Activated T-helper 9 cell treated with anti-CD3 and anti-CD28 coated beads, Interleukin-2, amount 50 U/mL, for 16 hours (primary cell): ENCODE measurements at places on chromosomes 6 and 20.

DNA sequence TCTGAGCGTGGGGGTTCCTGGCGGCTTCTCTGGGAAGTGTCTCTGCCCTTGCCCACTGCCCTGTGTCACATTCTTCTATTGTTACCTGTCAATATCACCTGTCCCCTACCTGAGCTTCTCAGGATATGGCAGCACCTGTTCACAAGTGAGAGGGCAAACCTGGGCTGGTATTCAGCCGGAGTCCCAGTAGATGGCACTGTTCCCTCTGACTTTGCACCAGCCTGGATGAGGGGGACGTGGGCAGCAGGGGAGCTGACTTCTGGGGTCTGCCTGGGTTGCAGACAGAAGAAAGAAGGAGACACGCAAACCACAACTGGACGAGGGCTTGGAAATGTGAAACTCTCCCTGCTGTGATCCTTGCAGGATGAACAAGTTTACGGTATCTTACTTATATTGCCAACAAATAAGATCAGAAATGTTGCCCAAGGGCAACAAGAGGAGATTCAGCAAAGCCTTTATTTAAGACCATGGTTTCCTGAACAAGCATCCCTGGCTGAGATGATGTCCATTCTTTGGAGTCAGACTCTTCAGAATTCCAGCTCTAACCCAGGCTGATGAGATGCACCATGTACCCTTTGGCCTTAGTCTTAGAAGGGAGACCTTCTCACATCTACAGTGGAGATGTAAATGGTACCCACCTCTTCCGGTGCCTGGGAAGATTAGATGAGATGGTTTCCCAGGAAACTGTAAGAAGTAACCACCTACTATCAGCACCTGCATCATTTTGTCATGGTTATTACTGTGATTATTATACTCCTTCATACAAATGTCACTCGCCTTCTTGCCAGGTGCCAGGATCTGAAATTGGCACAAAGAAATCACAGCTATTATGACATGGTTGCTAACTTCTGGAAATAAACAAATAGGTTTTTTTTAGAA lies 400.0 kb upstream of the CDH4 start:
- DNase-seq, result no peak

DNA sequence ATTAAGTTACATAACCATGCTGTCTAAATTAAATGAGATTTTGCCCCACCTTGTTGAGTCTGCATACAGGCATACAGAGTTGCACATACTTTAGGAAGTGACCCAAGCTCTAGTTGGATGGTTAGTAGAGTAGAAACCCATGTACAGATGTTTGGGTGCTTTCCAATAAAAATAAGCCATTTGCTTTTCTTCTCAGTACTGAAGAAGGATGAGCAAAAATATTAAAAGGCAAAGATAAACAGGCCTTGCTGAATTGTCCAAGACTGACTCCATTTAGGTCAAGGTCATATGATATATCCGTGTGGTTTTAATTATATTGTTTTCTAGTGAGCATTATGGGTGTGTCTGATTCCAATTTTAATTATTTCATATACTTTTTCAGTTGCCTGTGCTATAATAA lies 589.4 kb downstream of the RFPL4B start:
- no peak for DNase-seq

- DNase-seq, result no peak
These were observed 443.5 kb downstream of the PREX1 start for GRCh38 chr20:48384147-48384818.

GRCh38 chr6:21946298-21946783 lies 350.5 kb downstream of the PRL start:
- DNase-seq, result no peak

DNA sequence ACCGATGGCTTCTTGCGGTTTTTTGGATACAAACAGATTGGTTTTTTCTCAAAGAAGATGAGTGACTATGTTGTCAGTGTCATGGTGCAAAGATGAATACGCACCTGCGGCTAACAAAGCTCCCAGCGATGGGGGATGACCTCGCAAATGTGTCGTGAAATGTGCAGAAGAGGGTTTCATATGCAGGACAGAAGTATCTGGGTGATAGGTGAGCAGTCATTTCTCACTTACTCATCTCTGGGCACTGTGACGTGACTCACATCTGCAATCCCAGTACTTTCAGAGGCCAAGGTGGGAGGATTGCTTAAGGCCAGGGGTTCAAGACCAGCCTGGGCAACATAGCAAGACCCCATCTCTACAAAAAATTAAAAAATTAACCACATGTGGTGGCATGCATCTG lies 216.3 kb downstream of the ERMARD start:
- DNase-seq, result no peak

DNA sequence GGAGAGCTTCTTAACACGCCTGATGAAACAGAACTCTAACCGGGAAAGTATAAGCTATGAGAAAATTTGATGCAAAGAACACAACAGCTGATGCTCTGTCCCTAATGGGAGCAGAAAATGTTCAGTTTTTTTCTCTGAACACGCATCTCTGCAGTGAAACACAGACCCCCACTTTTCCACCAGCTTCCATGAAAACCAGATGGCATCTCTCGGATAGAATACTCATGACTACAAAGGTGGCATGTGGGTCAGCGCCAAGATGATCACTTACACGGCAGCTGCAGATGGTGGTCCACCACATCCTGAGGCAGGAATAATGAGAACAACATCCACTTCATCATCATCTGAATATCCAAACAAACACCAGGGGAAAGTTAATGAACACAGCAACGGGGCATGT lies 85.2 kb upstream of the CNR1 start:
- no peak for DNase-seq

DNA sequence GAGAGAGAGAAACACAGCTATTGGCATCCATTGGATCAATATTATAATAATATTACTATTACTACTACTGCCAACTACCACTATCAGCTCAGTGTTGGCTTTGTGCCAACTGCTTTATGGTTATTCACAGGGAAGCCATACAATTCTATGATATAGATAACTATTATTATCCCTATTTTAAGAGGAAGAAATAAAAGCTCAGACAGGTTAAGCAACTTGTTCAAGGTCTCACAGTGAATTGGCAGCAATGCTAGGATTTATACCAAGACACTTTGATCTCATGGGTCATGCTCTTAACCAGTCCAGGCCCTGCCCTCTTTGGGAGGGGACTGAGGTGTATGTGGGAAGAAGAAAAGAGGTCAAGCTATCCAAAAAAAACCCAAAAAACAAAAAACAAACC lies 82.0 kb upstream of the TRAF3IP2 start:
- no peak for DNase-seq

DNA sequence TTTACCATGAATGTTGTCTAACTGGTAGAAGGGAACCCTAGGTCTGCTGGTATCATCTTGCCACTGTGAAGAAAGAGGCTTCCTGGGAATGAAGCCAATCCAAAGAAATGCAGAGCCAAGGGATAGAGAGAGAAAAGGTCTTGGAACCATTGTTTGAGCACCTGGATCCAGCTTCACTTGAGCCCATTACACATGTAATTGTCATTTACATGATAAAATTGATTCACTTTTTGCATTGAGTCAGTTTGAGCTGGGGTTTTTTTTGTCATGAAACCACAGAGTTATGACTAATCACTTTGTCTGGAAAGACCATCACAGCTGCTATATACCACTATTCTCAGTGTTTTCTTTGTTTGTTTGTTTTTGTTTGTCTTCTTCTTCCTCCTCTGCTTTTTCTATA lies 112.3 kb downstream of the CBLN4 start:
- DNase-seq, result no peak

- no peak for DNase-seq
These were observed 5.9 kb downstream of the ZNF512B start for GRCh38 chr20:63963784-63964301.

GRCh38 chr20:57313230-57313629 lies 16.4 kb upstream of the SPO11 start:
- no peak for DNase-seq

DNA sequence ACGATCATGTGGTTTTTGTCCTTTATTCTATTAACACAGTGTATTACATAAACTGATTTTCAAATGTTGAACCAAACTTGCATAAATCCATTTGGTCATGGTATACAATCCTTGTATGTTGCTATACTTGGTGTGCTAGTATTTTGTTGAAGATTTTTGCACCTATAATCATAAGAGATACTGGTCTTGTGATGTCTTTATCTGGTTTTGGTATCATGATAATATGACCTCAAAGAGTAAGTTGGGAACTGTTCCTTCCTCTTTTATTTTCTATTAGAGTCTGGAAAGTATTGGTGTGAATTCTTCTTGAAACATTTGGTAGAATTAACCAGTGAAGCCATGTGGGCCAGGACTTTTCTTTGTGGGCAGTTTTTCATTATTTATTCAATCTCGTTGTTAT lies 65.3 kb downstream of the TRPC4AP start:
- DNase-seq, result no peak

DNA sequence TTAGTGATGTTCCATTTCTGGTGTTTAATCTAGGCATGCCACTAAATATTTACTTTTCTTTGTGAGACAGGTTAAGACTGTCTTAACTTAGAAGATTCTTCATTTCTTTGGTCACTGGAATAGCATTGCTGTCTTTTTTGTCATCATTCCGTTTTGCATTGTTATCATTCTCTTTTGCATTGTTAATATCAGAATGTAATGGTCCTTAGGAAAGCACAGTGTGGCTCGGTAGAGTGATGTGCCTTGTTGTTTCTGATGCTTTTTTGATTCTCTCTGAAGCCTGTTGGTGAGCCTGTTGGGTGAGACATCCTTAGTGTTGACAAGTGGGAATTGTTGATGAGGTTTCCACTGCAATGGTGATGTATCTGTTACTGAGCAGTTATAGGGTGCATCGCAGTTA lies 23.2 kb downstream of the PLCB4 start:
- DNase-seq, result no peak

DNA sequence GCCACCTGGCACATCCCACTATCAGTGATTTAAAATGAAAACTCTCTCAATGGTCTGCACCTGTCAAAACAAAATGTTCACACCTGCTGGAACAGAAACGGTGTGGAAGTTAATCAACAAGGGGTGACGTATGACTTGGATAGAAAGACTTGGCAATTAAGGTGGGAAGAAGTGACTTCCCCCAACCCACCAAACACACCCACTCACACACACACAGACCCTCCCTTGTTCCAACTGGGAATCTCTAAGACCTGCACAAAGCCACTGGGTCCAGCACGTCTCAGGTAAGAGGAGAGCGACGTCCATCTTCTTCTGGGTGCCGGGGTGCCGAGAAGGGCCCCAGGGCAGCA lies 25.1 kb upstream of the TCFL5 start:
- no peak for DNase-seq

- DNase-seq, result no peak
These were observed 662 bp downstream of the ZNF343 start for GRCh38 chr20:2507875-2508630.

DNA sequence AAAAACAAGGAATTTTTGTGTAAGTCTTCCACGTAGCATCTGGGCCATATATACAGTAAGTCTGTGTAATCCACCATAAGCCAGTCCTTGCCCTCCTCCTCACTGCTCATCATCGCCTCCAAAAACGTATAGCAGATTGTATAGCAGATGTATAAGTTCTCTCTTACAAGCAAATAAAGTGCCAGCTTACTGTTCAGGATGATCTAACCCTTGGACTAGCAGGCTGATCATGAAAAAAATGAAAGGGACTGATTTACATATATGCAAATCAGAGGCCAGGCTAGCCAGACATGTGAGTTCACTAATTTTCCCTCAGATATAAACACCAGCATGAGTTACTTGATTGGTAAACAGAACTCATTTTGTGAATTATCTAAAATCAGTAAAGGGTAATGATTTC lies 171.5 kb downstream of the LY86 start:
- DNase-seq, result no peak

GRCh38 chr6:6886171-6886885 lies 221.4 kb upstream of the RREB1 start:
- DNase-seq, result no peak

GRCh38 chr6:121436274-121436857 lies 920 bp downstream of the GJA1 start:
- no peak for DNase-seq

DNA sequence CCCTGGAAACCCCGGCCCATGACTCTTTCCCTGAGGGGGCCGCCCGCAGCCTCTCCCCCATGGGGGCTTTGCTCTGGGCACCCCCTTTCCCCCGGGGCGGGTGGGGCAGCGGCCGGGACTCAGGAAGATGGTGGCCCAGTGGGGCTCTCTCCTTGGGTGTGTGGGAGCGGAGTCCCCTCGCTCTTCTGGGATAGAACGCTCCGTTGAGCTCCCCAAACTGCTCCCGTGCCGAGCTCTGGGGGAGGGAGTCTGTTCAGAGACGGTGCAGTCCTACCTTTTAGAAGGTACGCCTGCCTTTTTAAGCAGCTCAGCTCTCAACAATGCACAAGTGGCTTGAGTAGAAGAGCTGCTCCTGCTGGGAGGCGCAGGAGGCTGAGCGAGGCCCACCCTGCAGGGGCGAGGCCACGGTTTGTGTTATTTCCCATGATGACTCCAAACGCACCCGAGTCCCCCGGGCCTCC lies 21.7 kb upstream of the BHLHE23 start:
- DNase-seq, result no peak

DNA sequence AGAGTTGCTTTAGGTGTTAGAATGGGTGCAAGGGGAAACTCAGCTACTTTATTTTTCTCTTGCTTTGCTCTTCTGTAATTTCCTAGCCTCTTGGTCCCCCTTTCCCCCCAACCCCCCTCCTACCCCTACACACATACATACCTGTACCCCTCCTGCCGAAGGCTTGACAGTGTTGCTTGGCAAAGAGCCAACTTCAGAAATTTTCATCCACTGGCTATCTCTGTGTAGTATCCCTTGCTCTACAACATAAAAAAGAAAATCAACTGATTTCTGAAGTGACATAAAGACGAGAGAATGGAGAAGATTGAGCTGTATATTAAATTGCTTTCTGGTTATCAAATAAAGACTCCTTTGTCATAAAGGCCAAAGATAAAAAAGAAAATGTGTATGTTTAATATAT lies 498.1 kb upstream of the SOX4 start:
- DNase-seq, result no peak

DNA sequence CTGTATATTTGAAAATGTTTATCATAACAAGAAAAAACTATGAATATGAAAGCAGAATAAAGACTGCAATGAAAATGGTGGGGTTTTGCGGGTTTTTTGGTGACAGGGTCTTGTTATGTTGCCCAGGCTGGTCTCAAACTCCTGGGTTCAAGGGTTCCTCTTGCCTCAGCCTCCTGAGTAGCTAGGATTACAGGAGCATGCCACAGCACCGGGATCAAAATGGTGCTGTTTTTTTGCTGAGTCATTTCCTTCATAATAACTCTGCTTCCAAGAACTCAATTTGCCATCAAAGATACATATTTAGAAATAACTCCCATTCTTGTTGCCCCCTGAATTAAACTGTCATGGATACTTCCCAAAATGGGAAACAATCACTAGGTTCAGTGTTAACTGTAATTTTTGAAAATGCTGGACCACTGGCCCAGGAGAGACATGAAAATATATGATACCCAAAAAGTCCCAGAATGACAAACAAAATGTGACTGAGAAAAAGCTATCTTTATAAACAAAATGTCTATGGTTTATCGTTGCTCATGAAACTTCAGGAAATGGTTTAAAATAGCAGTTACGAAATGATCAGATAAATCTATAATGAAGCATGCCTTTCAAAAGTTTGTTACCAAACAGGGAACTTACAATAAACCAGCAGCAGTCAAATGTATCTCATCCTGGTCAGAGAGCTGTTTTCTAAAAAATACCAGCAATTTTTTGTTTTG lies 32.2 kb downstream of the ILRUN start:
- no peak for DNase-seq
